ENCODE measurements at places on chromosomes 7 and 10.

- DNase-seq, result no peak
Observed at GRCh38 chr10:117955176-117955575, 91.6 kb downstream of the RAB11FIP2 start.

DNA sequence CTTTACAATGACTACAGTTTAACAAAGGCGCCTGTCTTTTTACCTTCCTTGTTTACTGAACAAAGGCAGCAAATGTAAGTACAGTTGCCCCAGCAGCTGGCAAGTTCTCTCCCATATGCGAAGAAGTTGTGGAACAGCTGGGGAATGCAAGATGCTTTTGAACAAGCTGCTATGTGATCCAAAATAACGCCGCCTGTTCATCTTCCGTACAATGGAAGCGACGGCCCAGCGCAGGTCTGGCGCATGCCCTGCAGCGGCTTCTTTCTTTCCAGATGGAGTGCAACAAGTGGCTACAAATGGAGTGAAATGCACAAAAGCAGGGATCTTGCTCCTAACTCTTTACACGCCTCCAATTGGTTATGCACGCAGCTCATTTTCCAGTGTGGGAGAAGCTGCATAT lies 97.0 kb upstream of the SVIL start:
- DNase-seq, result no peak

DNA sequence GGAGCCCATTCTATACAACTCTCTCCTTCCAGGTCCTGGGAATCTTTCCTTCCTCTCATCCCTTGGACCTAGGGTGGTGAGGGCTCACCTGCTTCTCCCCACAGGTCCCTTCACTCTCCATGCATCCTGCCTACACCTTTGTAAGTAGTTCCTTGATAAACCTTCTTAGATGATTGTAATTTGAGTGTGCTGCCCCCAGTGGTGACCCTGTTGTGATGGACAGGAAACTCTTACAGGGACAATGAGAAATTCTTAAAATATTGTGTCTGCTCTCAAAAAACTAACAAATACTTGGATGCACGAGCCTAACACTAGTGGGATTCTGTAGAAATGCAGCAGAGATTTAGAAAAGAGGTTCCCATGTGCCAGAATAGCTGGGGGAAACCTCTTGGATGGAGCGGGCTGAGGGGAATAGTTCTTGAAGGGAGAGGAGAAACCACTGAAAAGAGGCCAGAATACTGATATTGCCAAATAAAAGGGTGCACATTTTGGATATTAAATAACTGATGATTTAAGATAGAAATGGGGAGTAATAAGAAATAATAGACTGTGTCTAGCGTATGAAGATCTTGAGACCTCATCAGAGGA lies 6.7 kb upstream of the PAXIP1 start:
- DNase-seq, result no peak

GRCh38 chr7:157714166-157715070 lies 377.6 kb downstream of the DNAJB6 start:
- DNase-seq, result no peak

DNA sequence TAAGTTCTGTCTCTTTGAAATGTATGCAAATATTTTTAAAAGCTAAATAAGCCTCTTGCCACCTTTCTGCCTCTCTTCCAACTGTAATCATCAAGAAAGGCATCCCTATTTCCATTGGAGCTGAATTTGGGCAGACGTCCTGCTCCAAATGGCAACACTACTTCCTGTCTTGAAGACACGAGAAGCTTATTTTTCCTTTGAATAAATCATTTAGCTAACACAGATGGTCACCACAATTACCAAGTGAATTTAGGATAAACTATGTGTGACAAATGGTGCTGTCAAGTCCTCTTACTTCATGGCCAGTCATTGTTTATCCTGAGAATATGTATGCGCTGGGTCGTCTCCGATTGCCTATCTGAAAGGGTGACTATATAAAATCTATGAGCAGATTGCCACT lies 268.0 kb downstream of the ANKRD7 start:
- no peak for DNase-seq

DNA sequence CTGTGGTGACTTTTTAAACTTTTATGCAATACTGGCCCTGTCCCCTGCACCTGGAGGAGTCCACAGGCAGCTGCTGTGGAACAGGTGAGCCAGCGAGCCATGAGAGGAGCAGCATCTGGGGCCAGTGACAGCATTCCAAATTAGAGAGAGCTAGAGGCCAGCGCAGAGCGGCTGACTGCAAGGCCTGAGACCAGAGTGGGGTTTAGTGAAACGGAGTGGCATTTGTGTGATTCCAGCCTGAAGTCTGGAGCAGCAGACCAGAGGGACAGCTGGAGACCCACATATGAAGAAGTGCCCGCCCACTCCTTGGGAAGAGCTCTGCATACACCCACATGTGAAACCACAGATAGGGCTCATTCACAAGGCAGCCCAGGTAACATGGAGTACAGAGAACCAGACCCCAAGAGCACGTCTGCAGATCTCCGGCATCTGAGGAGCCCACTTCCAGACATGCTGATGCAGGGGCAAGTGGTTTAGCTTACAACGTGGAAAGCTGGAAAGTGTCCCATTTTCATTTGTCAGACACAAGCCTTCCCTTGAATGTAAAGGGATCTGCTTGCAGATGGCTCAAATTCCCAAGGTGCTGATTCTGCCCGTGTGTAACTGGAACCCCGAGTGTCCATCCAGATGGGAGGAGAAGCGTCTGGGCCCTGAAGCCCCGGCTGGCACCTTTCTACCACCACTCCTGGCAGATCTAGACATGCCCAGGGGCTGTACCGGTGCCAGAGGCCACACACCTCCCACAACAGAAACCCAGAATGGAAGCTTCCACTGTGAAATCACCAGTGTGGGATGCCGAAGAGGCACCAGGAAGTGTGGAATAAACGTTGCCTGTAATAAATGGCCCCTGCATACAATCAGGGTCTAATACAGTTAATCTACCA lies 256.0 kb upstream of the TCERG1L start:
- no peak for DNase-seq

- DNase-seq, result no peak
Observed at GRCh38 chr10:50420196-50420595, 168.9 kb upstream of the ASAH2 start.

DNA sequence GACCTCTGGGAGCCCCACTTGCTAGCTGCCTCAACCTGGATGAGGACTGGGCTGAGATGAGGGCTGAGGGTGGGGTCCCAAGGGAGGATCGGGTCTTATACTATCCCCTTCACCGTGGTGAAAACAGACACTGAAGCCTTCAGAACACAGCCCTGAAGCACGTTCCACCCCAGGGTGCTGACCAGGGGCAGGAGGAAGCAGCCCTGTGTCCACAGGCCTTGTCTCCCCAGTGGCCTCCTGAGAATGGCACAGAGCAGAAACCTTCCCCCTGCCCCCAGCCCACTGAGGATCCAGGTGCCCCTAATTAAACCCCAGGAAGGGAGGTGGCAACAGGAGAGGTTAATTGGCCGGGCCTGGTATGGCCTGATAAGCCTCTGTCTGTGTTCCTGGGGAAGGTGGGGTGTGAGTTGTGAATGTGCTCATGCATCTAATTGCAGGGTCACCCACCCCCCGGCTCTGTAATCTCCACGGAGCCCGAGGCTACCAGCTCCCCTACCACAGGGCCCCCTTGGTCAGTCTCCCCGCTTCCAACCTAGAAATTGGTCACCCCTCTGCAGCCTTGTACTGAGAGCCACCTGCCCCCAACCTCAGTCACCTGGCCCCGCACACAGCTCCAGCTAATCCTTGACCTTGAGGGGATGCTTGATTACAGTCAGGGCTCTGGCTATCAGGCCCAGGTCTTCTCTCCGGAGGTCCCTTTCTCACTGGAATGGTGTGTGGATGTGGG lies 159.0 kb upstream of the UNC5B start:
- no peak for DNase-seq

- no peak for DNase-seq
Observed at GRCh38 chr7:27145914-27146412, 1.6 kb downstream of the HOXA6 start.

DNA sequence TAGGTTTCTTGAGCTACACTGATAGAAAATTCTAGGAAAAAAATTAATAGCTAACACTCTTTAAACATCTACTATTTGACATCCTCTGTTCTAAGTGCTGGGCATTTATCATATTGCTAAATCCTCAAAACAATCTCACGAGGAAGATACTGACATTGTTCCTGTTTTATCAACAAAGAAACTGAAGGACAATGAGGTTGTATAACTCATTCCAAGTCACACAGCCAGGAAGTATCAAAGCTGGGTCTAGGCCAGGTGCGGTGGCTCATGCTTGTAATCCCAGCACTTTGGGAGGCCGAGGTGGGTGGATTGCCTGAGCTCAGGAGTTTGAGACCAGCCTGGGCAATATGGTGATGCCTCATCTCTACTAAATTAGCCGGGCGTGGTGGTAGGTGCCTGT lies 51.6 kb upstream of the IL6 start:
- no peak for DNase-seq

DNA sequence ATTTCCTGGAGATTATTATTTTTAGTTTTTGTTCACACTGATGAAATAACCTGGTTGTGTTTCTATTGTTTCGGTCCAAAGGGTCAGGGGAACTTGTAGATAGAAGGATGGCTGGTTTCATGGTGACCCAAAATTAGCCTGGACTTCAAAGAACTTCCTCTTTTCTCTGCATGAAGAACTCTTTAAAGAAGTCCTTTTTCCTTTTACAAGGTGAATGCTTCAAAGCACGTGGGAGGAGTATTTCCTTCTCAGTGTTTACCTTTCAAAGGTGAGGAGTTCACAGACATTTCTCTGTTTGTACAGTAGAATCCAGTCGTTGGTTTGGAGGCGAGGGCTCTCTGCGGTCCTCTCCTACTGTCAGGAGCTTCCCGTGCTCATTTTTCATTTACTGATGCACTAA lies 561.7 kb downstream of the GATA3 start:
- no peak for DNase-seq

DNA sequence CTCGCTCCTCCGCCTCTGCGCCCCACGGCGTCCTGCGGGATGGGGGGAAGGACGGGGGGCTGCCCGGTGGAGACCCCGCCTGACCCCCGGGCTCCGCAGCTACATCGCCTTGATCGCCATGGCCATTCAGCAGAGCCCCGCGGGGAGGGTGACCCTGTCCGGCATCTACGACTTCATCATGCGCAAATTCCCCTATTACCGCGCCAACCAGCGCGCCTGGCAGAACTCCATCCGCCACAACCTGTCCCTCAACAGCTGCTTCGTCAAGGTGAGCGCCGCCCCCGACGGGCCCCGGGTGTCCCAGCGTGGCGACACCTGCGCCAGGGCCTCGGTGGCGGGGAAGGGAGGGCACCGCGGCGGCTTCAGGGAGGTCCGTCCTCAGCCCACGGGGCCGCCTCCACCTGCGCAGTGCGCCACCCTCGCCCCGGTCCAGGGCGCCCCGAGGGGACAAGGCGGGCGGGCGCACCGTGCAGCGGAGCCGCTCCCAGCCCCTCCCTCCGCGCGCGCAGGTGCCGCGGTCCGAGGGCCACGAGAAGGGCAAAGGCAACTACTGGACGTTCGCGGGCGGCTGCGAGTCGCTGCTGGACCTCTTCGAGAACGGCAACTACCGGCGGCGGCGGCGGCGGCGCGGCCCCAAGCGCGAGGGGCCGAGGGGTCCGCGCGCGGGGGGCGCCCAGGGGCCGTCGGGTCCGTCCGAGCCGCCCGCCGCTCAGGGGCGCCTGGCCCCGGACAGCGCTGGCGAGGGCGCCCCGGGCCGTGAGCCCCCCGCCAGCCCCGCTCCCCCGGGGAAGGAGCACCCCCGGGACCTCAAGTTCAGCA lies 793 bp downstream of the FOXL3 start:
- no peak for DNase-seq

GRCh38 chr7:137360087-137360679 lies 16.6 kb upstream of the PTN start:
- no peak for DNase-seq

DNA sequence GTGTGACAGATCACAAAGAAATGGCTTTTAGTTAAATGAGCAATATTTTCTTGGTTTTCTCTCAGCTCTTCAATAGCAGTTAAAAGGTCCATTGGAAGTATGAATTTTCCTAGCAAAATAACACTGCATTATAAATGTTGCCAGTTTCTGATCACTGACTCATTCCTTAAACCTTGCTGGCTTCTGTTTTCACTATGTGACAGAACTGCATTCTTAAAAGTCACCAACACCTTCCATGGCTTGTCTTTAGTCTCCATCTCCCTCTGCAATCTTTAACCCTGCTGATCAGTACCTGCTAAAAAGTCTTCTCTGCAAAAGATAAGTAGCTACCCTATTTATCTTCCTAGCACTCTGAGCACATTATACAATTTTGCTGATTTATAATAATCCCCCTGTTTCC lies 405.0 kb upstream of the LRRN3 start:
- DNase-seq, result no peak

DNA sequence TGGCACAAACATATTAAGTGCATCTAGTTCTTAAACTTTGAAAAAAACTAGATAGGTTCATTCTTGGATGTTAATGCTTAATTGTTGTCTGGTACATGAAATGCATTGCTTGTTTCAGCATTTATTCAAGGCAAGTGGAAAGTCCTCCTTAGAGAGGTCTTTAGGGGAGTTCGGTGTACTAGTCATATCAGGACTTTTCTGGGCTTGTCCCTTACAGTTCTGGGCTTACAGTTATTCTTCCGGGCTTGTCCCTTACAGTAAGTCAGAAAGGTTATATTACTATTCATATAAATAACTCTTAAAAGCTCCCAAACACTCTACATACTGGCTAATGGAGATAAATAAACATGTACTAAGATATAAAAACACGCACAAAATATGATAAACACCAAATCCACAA lies 61.6 kb upstream of the MRLN start:
- no peak for DNase-seq

GRCh38 chr7:4882169-4883032 lies 1.1 kb downstream of the RADIL start:
- peak; percentile 65 for DNase-seq

GRCh38 chr7:34135924-34136323 lies 230.6 kb downstream of the BMPER start:
- DNase-seq, result no peak

DNA sequence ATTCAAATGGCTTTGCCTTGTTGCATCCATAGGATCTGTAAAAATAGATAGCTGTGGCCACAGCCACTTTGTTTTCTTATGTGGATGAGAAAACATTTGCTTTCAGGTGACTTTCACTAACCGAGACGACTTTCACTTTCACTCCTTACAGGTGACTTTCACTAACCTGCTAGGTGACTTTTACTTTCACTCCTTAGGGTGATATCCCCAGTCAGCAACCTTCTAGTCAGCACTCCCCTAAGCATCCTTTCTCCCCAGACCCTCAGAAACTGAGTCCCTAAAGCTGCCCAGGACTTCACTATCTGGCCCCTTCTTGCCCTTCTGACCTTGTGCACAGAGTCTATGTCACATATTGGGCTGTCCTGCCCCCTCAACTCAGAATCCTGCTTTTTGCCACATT lies 177.5 kb downstream of the RELN start:
- no peak for DNase-seq

DNA sequence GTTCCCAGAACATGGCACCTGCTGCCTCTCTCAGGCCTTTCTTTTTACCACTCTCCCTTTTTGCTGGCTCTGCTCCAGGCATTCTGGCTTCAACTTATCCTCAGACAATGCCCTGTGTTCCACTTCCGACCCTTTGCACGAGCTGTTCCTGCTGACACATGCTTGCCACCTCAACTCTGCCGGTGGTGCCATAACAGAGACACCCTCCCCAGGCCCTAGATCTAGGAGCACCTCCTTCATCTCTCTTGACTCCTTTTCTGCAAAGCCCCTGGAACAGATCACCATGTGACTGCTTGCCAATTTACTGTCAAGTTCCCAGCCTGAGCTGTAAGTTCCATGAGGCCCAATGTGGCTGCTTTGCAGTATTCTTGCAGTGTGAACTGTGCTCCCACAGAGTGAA lies 256.0 kb upstream of the MKI67 start:
- no peak for DNase-seq

Data from caudate nucleus (tissue), 63 donors.